T follicular helper cell (primary cell): ENCODE measurements at places on chromosomes 7 and 10.

DNA sequence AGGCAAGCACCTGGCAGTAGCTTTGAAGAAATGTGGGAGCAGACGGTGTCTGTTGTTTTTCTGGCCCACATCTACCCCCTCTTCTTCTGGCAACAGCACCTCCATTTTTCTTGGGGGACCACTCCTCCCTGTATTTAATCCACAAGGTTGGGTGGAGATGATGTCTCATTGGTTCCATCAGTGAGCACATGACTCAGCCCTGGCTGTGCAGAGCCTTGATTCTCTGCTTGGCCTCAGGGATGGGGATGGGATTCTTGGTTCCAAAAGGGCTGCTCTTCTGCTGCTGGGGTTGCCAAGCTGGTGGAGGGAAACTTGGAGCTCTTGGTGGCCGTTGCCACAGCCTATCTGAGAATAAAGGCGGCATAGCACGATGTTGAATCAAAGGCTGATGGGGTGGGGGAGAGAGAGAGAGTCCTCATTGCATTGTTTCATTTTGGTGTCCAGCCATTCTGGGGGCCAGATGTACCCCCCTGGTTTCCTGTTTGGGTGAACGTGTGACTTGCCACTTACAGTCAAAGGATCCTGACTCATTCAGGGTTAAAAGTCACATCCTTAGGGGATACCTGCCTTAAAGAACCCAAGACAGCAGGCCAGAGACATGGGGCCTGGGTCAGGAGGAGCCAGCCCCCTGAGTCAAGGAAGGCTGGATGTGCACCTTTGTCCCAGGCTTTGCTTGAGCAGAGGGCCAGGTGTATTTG lies 25.9 kb downstream of the GRK5 start:
- DNase-seq, result no peak

GRCh38 chr10:2081501-2081900 lies 344.2 kb upstream of the ADARB2 start:
- no peak for DNase-seq

GRCh38 chr10:100980711-100981110 lies 6.6 kb downstream of the MRPL43 start:
- no peak for DNase-seq

DNA sequence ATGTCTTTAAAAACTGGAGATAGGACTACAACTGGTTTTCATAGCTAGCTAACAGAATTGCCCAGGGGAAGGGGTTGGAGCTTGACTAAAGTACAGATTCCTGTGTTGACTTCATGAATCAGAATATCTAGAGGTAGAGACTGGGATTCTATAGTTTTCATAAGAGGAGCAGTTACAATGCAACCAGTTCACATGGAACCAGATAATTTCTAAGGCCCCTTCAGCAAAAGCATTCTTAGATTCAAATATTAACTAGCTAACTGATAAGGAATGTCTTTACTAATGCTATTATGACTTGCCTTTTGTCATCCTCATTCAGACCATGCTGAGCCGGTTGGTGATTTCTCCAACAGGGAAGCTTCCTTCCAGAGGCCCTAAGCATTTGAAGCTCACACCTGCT lies 5.7 kb downstream of the WEE2 start:
- DNase-seq, result no peak

DNA sequence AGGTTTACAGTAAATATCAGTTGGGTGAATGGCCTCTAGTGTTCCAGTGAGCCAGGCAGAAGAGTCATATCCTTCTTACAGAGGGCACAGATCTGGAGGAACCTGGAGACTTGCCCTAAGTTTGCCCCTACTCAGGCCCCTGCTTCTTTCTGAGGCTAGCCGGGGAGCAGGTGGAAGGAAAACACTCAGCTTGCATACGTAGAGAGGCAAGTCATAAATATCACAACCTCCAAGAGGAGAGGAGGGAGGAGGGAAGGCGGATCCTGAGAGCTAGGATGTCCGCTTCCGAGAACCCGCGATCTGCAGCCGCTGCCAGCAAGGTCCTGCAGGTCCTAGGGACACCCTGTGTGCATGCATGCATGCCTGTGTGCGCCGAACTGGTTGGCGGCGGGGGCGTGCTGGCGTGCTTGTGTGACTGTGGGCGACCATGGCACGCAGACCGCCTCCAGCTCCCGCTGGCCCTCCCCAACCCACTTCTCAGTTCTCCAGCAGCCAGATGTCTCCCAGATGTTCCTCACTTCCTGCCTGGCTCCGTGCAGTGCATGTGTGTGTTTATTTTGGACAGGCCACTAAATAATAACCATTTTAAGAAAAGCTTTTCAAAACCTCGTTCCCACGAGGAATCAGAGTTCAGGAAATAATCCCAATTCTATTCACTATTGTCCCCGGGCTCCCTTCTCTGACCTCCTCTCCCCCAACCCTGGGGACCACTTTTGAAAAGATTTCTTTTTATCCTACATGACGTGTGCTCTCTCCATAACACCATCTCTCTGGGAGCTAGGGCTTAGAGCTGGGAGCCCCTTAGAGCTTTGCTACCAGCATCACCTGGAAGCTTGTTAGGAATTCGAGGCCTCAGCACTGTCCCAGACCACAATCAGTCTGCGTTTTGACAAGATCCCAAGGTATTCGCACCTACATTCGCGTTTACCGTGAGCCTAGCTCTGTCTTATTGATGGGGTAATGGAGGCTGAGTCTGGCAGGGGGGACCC lies 32.4 kb downstream of the UNC5B start:
- no peak for DNase-seq

DNA sequence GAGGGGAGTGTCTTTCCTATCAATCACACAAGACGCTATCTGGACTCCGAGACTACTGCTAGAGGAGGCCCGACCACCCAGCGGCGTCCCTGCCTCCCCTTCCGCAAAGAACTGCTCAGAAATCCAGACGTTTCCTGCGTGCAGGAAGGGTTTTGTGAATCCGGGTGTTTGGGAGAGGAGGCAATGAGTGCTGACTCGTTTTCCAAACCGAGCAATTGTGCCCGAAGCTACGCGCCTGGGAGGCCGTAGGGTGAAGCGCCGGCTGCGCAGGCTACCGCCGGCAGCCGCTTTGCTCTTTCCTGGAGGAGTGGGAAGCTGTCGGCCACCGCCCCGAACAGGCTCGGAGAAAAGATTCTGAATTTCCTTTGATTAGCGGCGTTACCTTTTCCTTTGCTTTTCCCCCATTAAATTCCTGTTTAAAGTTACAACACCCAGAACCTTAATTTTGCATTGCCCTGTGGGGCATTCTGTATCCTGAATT lies 5.3 kb downstream of the VAX1 start:
- DNase-seq, result no peak

DNA sequence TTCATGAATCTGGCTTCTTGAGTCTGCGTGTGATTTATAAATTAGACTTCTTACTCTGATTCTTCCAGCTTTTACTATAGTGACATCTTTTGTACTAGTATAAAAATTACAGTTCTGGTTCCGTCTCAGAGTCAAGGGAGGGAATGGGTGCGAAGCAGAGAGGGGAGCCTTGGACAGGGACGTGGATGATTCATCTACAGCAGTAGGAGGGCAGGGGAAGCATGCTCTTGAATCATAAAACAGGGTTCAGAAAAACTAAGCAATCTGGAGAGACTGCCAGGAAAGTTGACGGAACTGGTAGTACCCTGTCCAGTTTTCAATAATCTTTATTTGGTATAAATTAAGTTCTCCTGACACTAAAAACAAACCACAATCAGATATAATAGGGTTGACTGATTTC lies 58.1 kb downstream of the ITGA8 start:
- no peak for DNase-seq

DNA sequence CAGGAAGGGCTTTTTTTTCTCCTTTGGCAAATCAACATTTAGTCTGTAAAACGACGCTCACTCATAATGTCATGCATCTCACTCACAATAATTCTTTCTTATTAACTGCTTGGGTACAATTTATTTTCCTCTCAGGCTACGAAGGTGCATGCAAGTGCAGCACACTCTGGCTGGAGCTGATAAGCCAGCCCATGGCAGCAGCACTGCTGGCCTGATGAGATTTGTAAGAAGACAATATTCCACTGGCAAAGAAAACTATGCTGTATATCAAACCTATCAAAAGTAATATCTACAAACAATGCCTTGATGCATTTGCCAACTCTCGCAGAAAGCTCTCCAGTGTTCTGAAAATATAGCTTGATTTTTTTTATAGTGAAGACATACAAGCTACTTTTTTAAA lies 170.0 kb upstream of the PHF14 start:
- DNase-seq, result no peak

DNA sequence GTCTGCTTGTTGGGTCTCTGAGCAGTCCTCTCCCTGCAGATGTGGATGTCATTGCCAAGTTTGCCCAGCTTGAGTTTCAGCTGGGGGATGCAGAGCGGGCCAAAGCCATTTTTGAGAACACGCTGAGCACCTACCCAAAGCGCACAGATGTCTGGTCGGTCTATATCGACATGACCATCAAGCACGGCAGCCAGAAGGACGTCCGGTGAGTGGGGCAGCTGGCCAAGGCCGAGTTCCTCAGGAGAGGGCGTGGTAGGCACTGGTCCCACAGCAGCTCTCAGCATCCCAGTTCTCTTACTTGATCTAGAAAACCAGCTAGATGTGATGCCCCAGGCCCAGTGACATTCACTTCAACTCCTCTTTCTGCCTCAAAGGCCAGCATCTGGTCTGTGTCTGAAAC lies 7.7 kb downstream of the CALHM2 start:
- no peak for DNase-seq

GRCh38 chr10:49743464-49744075 lies 18.6 kb downstream of the OGDHL start:
- DNase-seq, result no peak

DNA sequence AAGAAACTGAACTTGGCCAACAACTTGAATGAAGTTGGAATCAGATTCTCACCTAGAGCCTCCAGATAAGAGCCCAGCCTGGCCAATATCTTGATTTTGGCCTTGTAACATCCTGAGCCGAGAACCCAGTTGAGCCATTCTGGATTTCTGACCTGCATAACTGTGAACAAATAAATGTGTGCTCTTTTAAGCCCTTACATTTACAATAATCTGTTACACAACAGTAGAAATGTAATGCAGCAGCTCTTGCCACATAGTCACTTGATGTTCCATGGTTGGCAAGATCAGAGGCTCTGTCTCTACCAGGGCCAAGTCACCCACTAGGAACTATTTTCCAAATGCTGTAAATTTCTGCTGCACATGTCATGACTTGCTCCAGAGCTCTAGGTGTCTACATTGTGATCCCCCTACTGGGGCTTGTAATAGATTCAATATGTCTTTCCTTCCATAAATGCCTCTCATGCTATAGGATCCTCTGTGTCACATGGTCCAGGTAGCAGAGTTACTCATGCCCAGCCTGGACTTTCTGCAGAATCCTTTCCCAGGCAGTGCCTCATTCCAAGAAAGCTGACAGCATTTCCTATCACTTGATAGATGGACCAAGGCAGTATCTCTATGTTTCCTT lies 11.4 kb upstream of the RBM20 start:
- DNase-seq, result no peak

DNA sequence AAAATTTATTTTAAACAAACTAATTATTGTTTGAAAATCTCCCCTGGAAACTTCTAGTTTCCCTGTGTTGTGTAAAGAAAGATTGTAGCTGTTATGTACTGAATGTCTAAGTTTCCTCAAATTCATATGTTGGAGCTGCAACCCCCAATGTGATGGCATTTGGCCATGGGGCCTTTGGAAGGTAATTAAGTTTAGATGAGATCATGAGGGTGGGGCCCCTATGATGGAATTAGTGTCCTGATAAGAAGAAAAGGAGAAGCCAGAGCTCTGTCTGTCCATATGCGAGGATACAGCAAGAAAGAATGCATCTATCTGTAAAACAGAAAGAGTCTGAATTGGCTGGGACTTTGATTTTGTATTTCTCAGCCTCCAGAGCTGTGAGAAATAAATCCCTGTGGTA lies 179.5 kb downstream of the STK31 start:
- DNase-seq, result no peak

GRCh38 chr10:132888898-132889490 lies 53.4 kb downstream of the CFAP46 start:
- no peak for DNase-seq

- no peak for DNase-seq
Observed at GRCh38 chr10:34109952-34110702, 705.0 kb downstream of the PARD3 start.

DNA sequence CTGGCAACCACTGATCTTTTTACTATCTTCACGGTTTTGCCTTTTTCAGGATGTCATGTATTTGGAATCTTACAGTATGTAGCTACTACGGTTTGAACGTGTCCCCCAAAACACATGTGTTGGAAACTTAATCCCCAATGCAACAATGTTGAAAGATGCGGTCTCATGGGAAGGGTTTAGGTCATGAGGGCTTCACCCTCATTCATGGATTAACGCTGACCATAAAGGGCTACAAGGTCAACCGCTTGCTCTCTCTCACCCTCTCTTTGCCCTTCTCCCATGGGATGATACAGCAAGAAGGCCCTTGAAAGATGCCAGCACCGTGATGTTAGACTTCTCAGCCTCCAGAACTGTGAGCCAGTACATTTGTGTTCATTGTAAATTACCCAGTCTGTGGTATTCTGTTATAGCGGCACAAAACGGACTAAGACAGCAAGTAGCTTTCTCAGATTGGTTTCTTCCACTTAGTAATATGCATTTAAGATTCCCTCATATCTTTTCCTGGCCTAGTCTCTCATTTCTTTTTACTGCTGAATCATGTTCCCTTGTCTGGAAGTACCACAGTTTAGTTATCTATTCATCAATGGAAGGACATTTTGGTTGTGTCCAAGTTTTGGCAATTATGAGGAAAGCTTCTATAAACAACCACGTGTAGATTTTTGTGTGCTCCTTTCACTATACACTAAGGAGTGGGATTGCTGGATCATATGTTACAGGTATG lies 3.0 kb upstream of the CRYGN start:
- no peak for DNase-seq

DNA sequence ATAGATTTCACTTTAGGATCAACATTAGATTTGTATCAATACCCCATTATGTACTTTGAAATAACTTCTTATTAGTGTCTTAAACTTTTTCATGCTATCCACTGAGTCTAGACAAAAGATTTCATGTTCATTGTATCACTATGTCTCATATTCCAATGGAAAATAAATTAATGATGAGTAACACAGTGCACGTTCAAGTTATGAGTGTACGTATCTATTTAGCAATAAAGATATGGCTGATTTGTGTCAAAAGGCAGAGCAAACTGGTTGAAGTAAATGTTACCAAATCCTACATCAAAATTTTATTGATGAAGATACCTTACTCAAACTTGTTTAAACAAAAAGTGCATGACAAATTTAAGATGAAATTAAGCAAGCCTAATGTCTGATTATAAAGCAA lies 102.4 kb downstream of the SEMA3E start:
- DNase-seq, result no peak
